ENCODE measurements at places on chromosomes 13 and 19.

DNA sequence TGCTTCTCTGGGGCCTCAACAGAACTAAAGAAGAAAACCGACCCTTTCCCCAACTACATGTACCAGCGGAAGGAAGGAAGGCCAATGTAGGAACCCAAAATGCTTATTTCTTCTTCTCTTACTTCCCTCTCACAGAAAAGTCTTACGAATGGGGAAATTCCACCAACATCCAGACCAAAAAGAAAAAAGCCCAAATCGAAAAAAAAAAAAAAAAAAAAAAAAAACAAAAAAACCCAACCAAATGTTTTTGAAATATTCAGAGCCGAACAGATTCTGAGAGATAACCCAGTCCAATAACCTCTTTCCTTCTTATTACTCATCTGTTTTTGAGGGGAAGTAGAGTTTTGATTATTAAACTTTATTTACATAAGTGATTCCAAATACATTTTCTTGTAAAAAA lies 3.9 kb downstream of the PPM1N start:
- no peak for DNase-seq

- no peak for DNase-seq
These were observed 95.6 kb upstream of the RFC3 start for GRCh38 chr13:33722216-33722915.

- no peak for DNase-seq
These were observed 59.5 kb upstream of the ADGRL1 start for GRCh38 chr19:14265290-14266036.

DNA sequence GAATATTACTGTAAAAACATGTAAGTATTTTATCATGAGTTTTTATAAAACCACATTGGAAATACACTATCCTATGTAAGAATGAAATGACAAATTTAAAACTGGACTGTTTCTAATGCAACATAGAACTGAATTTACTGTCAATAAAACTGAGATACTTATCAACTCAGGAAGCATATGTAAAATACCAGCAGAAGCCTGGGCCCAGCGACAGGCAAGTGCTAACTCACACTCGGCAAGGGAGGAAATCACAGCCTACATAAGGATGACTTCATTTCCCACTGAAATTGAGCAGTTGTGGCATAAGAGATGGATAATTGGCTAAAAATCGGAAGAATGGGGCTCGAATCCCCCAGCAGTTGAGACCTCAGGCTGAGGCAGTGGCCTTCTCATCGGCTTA lies 12.1 kb downstream of the PROZ start:
- no peak for DNase-seq

DNA sequence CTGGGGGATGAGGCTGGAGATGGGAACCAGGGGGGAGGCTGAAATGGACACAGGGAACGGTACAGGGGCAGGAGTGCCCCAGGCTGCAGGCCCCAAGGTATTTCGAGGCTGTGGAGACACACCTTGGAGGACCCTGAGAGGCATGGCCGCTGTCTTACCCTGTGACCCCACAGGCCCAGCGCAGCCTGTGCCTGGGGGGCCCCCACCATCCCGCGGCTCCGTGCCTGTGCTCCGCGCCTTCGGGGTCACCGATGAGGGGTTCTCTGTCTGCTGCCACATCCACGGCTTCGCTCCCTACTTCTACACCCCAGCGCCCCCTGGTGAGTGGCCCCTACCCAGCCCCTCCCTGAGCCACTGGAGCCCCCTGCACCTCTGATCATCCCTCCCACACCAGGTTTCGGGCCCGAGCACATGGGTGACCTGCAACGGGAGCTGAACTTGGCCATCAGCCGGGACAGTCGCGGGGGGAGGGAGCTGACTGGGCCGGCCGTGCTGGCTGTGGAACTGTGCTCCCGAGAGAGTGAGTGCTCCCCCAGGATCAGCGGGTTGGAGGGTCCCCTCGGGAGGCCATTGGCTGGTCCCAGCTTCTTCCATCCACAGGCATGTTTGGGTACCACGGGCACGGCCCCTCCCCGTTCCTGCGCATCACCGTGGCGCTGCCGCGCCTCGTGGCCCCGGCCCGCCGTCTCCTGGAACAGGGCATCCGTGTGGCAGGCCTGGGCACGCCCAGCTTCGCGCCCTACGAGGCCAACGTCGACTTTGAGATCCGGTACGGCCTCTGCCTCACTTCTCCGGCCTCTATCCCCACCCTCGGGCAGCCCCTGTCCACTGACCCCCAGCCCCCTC lies 16.9 kb upstream of the SPIB start:
- DNase-seq = no peak

DNA sequence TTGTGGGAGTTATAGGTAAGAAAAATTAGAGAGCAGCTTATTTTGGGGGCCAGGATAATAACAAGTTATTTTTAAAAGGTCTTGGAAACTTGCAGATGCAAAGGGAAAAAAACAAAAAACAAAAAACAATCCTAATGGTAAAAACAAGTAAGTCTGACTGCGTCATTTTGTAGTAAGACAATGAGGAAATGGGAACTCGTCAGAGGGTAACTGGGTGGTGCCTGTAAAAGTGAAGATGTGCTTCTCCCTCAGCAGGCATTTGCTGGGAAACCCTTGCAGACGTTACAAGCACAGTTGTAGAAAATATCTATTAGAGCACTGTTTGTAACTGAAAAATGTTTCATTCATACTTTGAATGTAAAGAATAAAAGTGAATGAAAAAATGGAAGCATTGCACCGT lies 2.2 kb upstream of the TNFSF13B start:
- DNase-seq = no peak

DNA sequence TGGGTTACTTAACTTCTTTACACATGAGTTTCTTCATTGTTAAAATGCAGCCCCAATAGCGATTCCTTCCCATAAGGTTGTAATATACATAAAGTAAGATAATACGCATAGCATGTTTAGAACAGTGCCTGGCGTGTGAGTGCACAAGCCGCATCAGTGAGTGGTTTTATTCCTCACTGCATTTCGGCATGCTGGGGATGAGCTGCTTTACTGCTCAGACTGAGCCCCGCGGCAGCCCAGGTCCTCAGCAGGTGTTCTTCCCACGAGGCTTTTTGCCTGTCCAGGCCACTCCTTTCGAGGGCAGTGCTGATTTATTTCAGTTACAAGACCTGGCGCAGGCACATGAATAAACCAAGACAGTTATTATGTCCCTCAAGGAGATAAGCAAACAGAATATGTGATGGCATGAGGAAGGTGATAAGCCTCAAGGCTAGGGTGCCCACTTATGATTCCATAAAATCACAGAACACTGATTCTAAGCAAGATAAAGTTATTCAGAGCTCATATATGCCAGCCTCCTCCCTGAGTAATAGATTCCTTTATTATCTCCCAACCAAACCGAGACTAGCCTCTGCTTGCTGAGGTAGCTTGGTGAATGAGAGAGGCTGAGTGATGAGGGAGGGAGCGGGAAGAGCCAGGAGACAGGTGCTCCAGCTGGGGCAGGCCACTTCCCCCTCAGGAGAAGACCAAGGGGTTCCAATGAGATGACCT lies 505.5 kb downstream of the DIAPH3 start:
- DNase-seq = no peak

GRCh38 chr13:42722883-42723539 lies 58.4 kb upstream of the FAM216B start:
- DNase-seq = no peak

DNA sequence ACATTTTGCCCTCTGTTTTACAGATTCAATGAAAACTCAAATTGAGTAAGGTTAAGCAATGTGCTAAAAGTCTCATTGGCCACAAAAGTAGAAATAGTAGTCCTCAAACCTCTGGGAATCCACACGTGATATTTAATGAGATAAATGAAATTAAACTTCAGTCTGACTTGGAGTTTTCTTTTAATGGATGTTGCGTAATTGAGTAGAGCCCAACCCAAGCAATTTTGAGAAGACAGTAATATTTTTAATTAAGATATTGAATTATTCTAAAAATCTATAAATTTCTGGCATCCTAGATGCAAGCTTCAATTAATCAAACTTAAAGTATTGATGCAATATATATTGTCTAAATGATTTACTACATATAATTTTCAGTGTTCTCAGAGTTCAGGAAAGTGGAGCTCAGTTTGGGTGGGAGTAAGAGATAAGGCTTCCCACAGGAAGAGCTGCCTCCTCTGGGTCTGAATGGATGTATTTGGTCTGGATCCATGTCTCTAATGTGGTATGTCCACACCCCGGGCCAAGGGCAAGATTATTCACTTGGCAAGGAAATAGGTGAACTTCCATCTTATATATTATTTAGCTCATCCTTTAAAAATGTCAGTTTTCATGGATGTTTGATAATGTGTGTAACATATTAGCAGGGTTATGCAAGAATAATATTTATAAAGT lies 6.9 kb downstream of the MBNL2 start:
- DNase-seq = no peak

- DNase-seq = no peak
These were observed 2.2 kb upstream of the KANK2 start for GRCh38 chr19:11199517-11199916.

DNA sequence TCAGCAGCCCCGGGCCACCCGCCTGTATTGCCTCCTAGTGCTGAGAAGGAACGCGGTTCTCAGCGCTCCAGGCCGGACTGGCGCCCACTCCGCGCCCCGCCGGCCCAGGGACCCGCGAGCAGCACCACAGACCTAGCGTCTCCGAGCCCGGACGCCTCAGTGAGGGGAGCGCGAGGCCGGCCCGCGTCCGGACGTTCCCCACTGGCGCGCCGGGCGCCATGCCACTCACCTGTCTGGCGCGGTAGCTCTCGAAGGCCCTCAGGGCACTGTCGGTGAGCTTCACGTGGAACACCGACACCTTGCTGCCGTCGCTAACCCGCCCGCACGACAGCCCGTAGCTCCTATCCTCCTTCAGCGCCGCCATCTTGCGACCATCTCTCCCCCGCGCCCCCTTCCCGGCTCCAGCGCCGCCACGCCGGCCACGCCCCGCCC lies at the start of gene ELL:
TSS of gene ELL (minus strand) at position 379 of the 432 bp plus-strand sequence. CDS start at position 364, 15 bp downstream.
- no peak for DNase-seq

GRCh38 chr19:5646703-5647102 lies 23.8 kb downstream of the SAFB start:
- no peak for DNase-seq

- DNase-seq = no peak
These were observed 23.0 kb downstream of the LCP1 start for GRCh38 chr13:46158983-46159382.

- no peak for DNase-seq
These were observed 123.1 kb downstream of the RBM26 start for GRCh38 chr13:79282976-79283375.

- DNase-seq = no peak
These were observed at the start of gene HDGFL2 for GRCh38 chr19:4472174-4472974. TSS of gene HDGFL2 (plus strand) at chr19:4472297. CDS start at chr19:4472351, 54 bp downstream.

GRCh38 chr19:43591904-43592772 lies 3.8 kb downstream of the IRGQ start:
- no peak for DNase-seq

DNA sequence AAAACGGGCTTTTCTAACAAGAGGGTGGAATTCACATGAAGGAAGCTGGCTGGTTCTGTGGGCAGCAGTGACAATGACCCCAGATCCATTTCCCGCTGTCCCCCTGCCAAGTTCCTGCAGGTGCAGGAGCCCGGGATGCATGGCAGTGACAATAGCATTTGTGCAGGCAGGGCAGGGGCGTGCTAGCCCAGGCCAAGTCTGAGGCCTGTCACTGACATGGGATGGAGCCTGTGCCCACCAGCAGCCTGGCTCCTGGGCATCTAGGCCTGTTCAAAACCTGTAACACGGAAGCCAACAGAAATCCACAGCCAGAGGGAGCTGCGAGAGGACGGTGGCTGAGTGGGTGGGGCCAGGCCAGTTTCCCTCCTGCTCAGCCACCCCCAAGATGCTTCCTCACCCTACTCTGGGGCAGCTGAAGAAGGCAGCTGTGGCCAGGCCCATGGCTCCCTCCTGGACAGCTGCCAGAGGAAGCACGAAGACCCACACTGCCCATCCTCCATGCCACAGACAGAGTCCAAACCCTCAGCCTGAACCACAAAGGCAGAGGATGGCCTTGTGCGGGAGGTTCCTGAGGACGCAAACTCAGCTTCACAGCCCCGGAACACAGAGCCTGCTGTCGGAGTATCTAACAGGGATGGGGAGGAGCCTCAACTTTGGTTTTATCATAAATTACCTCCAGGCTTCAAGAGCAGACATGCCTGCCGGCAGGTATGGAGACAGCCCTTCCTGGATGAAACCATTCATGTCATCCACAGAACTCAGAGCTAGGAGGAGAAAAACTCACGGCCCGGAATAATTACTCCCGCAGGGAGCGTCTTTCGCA lies 74.0 kb downstream of the CEBPG start:
- DNase-seq = peak; percentile 5

- peak; percentile 77 for DNase-seq
These were observed 712 bp downstream of the BBC3 start for GRCh38 chr19:47230054-47230920.

DNA sequence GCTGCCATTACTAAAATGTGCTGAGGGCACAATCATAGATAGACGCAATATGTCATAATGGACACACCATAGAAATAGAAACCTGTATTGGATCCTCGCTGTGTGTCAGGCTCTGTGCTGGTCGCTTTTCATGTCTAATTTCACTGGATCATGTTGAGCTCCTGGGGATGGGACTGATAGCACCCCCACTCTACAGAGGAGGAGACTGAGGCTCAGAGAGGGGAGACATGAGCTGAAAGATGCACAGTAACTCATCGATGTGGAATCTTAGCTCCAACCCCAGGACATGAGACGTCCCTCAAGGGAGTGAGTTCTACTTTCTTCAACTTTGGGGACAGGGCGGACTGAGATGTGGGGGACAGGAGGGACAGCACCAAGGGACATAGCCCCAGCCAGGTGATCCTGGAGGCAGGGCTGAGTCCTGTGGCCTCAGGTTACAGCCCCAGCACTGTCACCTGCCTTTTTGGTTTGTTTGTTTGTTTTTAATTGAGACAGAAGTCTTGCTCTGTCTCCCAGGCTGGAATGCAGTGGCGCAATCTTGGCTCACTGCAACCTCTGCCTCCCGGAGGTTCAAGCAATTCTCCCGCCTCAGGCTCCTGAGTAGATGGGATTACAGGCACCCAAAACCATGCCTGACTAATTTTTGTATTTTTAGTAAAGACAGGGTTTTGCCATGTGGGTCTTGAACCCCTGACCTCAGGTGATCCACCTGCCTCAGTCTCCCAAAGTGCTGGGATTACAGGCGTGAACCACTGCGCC lies 6.6 kb upstream of the GIPC1 start:
- DNase-seq = no peak

DNA sequence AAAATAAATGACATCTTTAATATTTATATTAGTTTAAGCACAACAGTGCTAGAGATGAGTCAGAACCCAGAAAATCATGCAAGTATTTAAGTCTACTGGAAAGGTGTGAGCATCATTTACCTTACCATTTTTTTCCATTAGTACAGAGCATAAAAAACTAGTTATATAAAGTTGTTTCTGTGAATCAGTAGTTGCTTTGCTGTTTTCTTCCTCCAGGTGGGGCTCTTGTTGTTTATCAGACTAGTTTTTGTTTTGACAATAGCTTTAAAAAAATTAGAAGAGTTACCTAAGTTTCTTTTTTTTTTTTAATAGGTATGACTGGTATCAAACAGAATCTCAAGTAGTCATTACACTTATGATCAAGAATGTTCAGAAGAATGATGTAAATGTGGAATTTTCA lies 12.7 kb downstream of the SUGT1 start:
- DNase-seq = no peak

DNA sequence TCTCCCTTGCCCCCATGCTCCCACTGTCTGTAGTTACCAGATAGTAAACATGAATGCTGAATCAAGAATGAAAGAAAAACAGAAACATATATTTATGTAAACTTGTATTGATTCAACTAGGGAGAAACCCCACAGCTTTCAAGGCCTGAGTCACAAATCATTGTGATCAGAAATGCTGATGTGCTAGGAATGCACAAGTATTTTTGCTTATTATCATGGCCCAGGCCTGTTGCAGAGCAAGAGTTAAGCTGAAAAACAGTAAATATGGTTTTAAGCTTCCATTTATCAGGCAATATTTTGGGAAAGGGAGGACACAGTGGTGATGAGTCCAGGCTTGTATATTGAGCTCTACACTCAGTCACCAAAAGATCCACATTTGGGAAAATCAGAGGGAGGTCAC lies 669.6 kb downstream of the DIAPH3 start:
- DNase-seq = no peak
